Activated CD4-positive, alpha-beta T cell treated with anti-CD3 and anti-CD28 coated beads, Interleukin-2, Interleukin-6, amounts not matched to agents 100 ng/mL and 50 ng/mL, durations not matched to agents 16 hours and 8 hours (primary cell): ENCODE measurements at places on chromosomes 12 and 14.

DNA sequence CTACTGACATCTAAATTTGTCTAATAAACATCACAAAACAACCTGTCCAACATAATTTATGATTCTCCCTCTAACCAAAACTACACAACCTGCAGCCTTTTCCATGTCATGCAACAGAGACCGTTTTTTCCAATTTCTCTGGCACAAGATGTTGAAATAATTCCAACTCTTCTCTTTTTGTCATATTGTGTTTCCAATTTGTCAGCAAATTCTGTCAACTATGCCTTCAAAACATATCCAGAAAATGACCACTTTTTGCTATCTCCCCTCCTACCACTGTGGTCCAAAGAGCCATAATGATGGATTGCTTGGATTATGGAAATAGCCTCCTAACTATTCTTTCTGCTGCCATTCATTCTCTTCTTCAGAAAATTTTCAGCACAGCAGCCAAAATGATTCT is 31.3 kb upstream of the SSTR1 start:
- DNase-seq: no peak

GRCh38 chr14:100581228-100582145 is 5.7 kb downstream of the BEGAIN start:
- no peak for DNase-seq

DNA sequence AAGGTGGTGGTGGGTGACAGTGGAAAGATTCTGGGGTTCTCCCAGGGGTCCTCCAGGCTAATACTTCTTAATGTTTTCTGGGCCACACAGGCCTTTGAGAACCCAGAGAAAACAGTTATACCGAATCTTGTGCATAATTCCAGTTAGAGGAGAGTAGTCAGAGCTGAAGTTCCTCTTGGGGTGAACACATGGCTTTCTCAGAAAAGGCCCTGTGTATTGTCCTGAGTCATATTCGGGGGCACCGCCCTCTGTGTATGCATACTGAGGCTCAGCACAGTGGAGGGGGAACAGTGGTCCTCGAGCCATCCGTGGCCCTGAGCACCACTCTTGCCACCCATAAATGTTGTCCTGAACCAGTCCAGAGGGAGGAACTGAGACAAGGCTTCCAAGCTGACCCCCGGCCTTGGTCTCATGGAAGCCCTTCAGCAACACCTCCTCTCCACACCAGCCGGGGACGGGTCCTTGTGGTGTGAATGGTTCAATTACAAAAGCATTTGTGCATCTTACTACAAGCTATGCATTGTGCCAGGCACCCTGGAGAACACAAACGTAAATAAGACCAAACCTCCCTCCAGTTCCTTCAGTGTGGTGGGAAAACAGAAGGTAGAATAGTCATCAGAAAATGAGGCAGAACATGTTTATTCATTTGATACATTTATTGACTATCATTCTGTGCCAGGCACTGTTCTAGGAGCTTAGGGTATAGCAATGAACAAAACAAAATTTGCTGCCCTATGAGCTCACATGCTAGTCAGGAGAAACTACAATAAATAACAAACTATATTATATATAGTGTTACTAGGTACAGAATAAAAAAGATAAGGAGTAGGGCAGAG is 9.9 kb downstream of the DHRS2 start:
- no peak for DNase-seq

- DNase-seq: no peak
These were observed 15.5 kb downstream of the TRPV4 start for GRCh38 chr12:109817627-109818231.

- no peak for DNase-seq
These were observed 15.6 kb downstream of the CNOT2 start for GRCh38 chr12:70258605-70259403.

DNA sequence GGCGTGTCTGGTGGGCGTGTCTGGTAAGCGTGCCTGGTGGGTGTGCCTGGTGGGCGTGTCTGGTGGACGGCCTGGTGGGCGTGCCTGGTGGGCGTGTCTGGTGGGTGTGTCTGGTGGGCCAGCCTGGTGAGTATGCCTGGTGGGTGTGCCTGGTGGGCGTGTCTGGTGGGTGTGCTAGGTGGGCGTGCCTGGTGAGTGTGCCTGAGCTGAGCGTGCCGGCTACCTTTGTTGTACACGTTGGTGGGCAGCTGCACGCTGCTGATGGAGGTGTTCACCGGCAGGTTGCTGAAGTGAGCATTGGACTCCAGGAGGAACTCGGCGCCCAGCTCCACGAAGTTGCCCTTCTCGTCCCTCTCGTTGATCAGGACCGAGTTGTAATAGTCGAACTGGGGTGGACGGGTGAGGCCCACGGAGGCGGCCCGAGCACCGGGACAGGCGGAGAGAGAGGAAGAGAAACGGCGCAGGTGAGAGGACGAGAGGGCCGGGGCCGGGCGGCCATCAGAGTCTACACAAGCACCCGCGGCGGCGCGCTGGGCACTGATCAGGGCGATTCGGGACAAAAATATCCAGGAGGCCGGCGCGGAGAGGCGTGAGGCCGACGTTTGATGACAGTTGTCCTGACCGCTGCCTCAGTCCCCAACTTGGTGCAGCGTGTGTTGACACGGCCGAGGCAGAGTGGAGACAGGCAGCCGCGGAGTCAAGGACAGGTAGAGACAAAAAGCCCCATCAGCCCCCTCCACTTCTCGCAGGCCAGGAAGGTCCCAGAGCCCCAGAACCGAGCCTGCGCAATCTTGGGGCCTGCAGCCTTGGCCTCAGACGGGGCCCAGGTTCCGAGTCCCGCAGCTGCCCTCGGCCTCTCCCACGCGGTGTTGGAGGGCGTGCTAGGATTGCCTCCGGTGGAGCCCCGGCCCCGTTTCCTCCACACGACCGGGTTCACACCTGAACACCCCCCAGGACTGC is 10.5 kb downstream of the CACNA2D4 start:
- peak; percentile 22 for DNase-seq

- no peak for DNase-seq
These were observed 273.9 kb downstream of the BTG1 start for GRCh38 chr12:91871751-91872150.

DNA sequence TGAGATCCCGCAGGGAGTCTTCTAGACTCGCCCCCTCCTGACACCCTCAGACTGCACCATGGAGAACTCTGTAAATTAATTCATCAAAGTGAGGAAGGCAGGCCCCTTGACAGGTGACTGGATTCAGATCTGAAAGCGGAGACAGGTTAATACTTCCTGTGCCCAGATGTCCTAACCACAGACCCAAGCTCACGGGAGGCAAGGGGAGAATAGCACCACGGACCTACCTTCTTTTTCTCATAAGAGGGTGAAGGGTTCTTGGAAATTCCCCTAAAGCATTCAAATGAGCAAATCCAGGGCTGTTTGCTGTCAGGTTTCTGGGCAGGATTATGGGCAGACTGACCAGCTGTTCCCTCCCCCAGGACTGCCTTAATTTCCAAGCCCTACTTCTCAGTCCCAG is 170.0 kb downstream of the ZFP36L1 start:
- no peak for DNase-seq

GRCh38 chr12:66115071-66115600 is 15.4 kb downstream of the LLPH start:
- no peak for DNase-seq

- no peak for DNase-seq
These were observed 6.5 kb downstream of the NUBPL start for GRCh38 chr14:31567655-31568054.
